ENCODE measurements at places on chromosomes 1 and 21.

DNA sequence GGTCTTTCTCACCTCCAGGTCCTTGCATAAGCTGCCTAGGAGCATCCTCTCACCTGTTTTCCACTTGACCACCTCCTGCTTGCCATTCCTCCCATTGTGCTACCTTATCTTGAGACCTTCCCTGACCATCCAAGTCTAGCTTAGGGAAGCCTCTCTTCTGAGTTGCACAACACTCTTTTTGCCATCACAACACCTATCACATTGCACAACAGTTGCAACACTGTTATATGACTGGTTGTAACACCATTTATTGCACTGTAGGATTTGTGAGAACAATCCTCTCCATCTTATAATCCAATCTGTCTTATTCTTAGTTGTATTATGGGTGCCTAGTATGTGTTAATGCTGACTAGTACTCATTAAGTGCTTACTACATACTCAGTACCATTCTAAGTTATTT is 488.7 kb downstream of the OMA1 start:
- no peak for DNase-seq

DNA sequence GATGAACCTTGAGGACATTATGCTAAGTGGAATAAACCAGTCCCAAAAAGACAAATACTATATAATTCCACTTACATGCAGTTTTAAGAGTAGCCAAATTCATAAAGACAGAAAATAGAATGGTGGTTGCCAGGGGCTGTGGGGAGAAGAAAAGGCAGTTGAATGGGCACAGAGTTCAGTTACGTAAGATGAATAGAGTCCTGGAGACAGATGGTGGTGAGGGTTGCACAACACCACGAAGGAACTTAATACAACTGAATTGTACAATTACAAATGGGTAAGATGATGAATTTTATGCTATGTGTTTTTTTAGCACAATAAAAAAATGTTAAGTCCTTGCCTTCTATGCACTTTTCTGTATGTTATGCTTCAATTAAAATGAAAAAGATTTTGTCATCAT is 66.6 kb downstream of the CD34 start:
- peak; percentile 84 for DNase-seq

GRCh38 chr1:166155108-166155507 is 11.7 kb downstream of the FAM78B start:
- no peak for DNase-seq

DNA sequence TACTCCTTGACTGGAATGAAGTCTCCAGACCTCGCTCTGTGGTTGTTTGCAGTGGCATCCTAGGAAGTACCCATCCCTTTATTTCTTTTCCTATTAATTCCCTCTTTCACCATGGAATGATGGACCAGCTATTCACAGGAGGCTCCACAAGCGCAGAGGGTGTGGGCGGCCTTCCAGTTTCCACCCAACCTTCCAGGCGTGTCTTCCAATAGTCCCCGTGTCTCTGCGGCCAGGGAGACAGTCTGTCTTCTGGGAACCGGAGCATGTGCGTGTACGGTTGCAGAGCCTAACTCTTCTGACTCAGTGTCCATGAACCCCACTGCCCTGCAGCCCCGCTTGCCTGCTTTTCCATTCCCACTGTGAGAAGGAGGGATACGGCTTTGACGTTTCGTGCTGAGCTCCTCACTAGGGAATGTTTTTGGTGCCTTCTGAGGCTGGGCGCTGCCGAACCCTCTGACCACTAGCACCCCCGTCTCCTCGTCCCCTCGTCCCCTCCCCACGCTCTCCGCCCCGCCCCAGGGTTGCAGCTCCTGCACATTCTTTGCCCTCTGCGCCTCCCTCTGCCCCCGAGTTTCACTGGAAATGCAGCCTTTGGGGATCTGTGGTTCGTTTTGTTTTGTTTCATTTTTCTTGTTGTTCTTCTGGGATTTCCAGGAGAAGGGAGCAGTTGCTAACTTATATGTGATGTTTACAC is 26.3 kb upstream of the FAM3B start:
- no peak for DNase-seq

GRCh38 chr1:17167041-17167785 is 37.7 kb upstream of the PADI1 start:
- no peak for DNase-seq

- peak; percentile 87 for DNase-seq
These were observed 23.8 kb downstream of the TSEN15 start for GRCh38 chr1:184075055-184076029.

DNA sequence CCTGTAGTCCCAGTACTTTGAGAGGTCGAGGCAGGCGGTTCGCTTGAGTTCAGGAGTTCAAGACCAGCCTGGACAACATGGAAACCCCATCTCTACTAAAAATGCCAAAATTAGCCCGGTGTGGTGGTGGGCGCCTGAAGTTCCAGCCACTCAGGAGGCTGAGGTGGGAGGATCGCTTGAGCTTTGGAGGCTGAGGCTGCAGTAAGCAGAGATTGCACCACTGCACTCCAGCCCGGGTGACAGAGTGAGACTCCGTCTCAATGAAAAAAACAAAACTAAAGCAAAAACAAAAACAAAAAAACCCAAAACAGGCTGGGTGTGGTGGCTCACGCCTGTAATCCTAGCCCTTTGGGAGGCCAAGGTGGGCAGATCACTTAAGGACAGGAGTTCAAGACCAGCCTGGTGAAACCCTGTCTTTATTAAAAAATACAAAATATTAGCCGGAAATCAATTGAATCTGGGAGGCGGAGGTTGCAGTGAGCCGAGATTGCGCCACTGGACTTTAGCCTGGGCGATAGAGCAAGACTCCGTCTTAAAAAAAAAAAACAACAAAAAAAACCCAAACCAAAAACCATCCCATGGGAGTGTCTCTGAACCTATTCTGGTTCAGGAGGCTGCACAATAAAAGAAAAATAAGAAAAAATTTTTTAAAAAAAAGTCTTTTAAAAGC is 1.7 kb upstream of the CGN start:
- no peak for DNase-seq

DNA sequence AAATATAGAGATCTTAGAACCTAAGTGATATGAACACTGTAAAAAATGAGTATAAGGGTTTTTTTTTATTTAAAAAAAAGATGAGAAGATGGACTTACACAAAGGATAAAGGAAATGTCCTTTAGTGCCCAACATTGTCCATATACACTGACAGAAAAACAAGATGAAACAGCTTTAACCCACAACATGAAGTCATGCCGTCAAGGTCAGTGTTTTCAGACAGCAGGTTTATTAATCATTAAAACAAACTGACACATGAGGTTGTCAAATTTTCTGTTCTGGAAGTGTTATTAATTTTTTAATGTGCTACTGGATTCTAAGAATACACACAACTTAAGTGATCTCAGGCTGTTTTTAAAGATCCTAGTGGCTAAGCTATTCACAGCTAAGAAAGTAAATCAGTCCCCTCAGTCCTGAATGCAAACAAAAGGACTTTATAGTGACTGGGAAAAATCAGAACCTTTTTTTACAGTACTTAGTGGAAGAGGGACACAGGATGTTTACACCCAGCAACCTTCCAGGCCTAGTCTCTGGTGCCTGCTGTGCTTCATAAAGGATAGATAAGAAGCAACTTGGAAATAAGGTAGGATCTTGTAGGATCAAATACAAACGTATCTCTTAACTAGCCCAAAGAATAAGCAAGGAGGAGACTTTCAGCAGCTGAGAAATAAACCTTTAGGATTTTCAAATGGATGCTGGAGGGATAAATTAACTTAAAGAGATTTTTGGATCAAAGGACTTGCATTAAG is 21.9 kb upstream of the PKN2 start:
- DNase-seq, result no peak

GRCh38 chr1:98467586-98467985 is 193.9 kb upstream of the SNX7 start:
- no peak for DNase-seq
